ENCODE measurements at places on chromosomes 5 and 9.

- DNase-seq: no peak
Observed at GRCh38 chr9:129287619-129288305, 109.7 kb upstream of the IER5L start.

- DNase-seq: no peak
Observed at GRCh38 chr9:94482110-94482509, 72.8 kb upstream of the PCAT7 start.

DNA sequence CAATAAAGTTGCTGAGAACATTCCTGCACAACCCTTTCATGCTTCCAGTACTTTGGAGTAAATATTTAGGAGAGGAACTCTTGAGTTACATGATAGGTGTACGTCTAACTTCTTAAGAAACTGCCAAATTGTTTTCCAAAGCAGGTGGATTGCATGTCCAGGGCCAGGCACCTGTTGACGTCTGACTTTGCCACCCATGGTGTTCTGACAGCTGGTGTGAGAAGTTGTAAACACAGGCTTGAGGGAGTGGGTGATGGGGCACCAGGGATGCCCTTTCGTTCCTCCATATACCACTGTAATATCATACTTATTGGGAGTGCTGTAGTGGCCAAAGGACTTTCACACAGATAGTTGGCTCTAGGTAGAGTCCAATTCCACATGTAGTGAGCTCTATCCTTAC is 352.1 kb downstream of the GADD45G start:
- DNase-seq: no peak

GRCh38 chr5:141402553-141403243 is at the start of gene PCDHGA9:
TSS of gene PCDHGA9 (plus strand) at chr5:141402778. CDS start at chr5:141402953, 175 bp downstream.
- no peak for DNase-seq

GRCh38 chr5:144328980-144329379 is 158.3 kb downstream of the KCTD16 start:
- no peak for DNase-seq

- DNase-seq: no peak
Observed at GRCh38 chr5:146586752-146587151, 70.8 kb upstream of the GPR151 start.

- DNase-seq: no peak
Observed at GRCh38 chr9:111037708-111038330, 451 bp downstream of the LPAR1 start.

GRCh38 chr5:10745133-10745532 is 15.9 kb downstream of the DAP start:
- no peak for DNase-seq

DNA sequence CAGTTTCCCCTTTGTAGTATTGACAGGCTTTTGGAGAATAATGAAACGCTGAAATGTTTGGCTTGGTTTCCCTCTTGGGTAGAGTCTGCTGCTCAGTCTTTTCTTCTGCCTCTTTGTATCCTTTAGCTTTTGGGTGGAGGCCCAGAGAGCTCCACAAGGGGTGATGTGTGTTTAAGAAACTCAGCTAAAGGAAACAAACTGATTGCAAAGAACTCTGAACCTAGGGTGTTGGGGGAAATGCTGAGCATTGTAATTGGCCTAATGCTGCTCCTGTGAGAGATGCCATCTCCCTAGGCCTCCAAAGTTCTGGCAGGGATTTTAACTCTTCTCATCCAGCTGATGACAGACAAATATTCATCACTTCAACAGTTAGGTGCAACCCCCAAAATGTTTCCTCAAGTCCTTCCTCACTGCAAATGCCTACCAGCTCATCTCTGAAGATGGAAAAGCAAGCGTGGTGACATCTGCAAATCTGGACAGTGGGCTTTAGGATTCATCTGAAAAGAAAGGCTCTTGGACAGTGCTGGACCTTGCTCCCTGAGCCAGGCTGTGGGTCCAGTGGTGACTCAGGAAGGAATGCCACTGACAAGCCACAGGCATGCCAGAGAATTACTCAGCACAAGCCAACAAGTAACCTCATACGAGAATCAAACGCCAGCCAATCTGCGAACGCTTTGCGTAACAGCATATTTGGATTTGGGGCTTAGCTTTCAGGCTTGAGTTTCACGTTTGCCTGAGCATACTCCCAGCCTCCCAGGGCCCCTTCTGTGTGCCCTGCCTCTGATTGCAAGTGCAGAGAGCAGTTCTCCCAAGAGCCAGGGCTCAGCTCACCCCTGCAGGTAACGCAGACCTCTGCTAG is 30.5 kb upstream of the ZSWIM6 start:
- no peak for DNase-seq

GRCh38 chr5:175436359-175436758 is 7.6 kb downstream of the DRD1 start:
- DNase-seq: no peak

GRCh38 chr9:27355166-27355565 is 58.2 kb upstream of the EQTN start:
- no peak for DNase-seq

- DNase-seq: no peak
Observed at GRCh38 chr5:6737043-6737941, 24.1 kb downstream of the TENT4A start.

GRCh38 chr5:84303315-84303714 is 81.4 kb downstream of the EDIL3 start:
- DNase-seq: no peak

DNA sequence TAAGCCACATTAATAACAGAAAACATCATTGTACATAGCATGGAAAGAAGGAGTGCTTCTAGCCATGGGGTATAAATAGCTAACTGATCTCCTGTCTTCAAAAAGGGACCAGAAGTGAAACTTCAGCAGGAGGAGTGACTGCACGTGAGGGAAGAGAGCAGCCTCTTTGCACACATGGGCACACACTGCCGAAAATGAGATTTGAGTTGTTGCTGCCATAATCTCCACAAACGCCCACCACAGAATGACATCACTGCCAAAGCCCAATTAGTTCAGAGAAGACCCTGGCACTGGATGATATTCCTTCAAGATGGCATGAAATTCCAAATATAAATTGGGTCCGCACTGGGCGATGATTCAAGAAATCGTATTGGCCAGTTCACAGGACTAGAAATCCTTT is 238.9 kb upstream of the NR4A3 start:
- DNase-seq: no peak

GRCh38 chr5:141680751-141681201 is 1.3 kb downstream of the ARAP3 start:
- DNase-seq: no peak

GRCh38 chr9:31824860-31825259 is 559.6 kb upstream of the ACO1 start:
- DNase-seq: no peak

- no peak for DNase-seq
Observed at GRCh38 chr9:36798350-36799065, 225.8 kb downstream of the MELK start.

- DNase-seq: no peak
Observed at GRCh38 chr5:173592050-173592669, 24.3 kb downstream of the BOD1 start.

DNA sequence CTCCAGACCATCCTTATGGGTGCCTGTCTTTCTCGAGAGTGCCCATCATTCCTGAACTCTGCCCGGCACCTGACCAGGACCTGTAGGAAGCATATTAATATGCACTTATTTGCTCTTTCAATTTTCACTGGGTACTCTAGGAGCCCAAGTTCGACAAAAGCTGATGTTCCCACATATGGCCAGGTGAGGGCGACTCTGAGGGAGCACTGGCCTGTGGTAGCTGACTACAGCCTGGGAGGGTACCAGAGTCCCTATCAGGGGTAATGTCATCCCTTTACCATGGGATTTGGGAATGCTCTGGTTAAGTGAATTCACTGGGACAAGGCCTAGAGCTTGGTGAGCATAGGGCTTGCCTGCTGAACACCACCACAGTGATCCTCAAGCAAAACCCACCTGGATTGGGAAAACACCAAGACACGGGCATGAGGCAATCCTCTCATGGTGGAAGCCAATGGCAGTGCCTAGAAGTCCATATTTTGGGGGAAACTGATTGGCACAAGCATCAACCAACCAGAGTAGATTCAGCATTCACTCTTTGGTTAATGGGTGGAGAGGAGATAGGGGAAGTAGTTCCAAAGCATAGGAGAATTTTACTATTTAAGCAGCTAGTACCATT is 112.2 kb downstream of the MTX3 start:
- no peak for DNase-seq

DNA sequence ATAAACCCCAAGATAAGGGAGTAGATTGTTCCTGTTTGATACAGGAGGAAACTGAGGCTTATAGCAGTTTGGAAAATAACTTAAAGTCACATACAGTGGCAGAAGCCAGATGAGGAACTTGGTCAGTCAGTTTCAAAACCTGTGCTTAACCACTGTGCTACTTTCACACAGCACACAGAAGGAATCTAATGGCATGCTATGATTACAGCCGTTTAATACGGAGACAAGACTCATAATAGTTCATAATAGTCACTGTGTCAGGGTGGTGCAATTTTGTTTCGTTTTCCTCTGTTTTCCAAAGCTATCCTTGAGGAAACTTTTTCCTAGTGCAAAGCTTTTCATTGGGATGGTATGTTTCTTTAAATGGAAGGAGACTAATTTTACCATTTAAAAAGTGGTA is 112.3 kb downstream of the GCNT1 start:
- DNase-seq: no peak

- DNase-seq: no peak
Observed at GRCh38 chr5:159735036-159735435, 181.2 kb upstream of the ADRA1B start.

- DNase-seq: no peak
Observed at GRCh38 chr5:134659456-134659855, 10.9 kb downstream of the SEC24A start.

- DNase-seq: no peak
Observed at GRCh38 chr5:157562111-157562581, 13.4 kb downstream of the ADAM19 start.

DNA sequence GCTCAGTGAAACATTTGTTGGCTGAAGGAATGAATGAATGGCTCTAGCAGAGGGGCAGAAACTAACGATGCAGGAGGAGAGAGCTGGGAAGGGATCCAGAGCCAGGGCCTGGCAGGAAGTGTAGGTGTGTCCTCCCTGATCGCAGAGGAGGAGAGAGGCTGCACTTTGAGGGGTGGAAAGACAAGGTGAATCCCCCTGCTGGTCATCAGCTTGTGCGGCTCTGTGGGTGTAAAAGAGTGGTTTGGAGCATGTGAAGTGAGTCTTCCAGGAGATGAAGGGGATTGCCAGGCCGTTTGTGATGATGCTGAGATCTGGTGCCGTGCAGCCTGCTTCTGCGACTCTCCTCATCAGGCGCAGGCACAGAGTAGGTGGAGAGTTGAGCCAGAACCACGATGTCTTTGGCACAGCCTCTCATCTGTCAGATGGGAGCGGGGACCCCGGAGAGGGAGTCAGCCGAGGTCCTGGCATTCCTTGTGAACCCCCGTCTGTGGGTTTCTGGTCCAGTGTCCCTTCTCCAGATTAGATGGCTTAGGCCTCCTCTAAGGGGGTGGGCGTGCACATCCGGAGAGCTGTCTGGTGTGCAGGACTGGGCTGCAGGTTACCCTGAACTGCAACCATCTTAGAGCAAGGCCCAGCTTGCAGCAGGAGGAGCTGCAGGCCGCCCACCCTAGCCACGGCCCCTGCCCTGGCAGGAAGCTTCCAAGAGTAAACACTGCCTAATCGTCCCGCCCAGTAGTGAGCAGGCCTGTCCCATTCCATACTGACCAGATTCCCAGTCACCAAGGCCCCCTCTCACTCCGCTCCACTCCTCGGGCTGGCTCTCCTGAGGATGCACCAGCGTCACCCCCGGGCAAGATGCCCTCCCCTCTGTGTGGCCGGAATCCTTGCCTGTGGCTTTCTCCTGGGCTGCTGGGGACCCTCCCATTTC is at the start of gene ADAMTS13:
Gene ADAMTS13 (plus strand): TSS at position 753 of the 928 bp plus-strand sequence. CDS start 77 bp downstream, at position 830.
- no peak for DNase-seq

DNA sequence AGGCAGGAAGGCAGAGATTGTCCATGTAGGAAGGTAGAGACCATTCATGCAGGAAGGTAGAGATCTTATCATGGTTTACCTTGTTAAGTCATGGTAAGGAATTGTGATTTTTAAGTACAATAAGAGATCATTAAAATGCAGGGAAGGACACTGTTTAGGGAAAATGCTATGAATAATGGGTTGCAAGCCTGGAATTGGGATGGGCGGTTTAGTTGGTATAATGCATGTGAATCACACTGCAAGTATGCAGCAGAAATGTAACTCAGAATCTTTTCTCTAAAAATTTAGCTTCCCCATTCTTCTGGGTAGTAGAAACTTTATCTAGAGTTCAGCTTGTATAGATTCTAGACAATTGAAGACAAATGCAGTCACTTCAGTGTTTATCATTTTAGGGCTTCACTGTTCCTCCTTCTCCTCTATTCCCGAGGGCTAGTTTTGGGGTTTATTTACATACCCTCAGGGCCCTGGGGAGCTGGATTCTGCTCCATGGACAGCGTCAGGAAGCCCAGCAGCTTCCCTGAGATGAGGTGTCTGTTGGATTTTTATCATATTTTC is 212.0 kb downstream of the SREK1 start:
- DNase-seq: no peak

- DNase-seq: no peak
Observed at GRCh38 chr5:33232731-33233505, 207.8 kb upstream of the TARS1 start.

- no peak for DNase-seq
Observed at GRCh38 chr9:115088860-115089259, 29.1 kb downstream of the TNC start.

GRCh38 chr9:99980598-99980997 is 74.1 kb downstream of the STX17 start:
- DNase-seq: no peak

- DNase-seq: no peak
Observed at GRCh38 chr5:36928947-36929346, 52.4 kb downstream of the NIPBL start.

- DNase-seq: no peak
Observed at GRCh38 chr5:148855249-148856008, 29.0 kb downstream of the ADRB2 start.

DNA sequence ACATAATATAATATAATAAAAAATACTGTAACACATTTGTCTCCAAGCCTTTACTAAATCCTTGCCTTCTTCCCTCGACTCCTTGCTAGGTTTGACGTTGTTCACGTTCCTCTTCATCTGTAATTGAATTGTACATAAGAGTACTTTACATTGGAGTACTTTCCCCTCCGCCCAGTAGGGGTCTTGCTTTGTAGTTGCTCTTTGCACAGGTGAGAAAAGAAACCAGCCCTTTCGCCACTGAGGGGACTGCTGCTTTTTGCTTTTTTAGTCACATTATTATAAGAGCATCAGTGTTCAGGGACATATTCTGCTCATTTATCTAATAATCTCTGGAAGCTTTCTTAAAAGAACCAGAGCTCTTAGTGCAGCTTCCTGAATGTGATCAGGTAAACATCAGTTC is 115.0 kb downstream of the CETN3 start:
- DNase-seq: no peak
